AML-193 (cell line): ENCODE measurements at places on chromosomes 7 and 10.

DNA sequence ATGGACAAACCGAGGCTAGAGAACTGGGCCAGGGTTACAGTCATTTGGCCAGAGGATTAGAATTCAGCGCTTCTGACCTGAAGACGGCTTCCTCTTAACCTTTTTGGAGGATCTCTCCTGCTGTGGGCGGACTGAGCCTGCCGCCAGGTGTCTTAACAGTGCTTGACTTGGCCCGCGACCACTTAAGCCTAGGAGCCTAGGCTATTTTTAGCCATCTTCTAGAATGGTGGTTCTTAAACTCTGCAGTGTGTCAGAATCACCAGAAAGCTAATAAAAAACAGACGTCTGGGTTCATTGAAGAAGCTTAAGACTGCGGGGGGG is 722 bp downstream of the MDH2 start:
- no peak for DNase-seq

DNA sequence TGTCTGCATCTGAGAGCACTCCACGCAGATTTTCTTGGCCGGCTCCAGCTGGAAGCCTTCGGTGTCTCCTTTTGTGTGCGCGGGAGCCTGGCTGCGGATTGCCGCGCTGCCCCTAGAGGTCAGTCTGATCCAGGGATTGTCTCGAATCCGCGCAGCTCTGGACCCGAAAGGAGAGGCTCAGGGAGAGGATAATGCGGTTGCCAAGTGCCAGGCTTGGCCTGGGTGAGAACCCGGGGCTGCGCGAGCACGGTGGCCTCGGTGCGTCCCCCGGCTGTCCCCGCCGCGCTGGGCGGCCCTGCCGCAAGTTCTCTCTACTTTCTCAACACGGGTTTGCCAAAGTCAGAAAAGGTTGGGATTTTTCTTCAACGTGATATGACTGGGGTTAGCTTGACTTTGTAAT is 140.9 kb downstream of the ADCYAP1R1 start:
- DNase-seq: no peak

- no peak for DNase-seq
Observed at GRCh38 chr7:46428295-46428694, 507.2 kb upstream of the IGFBP3 start.

- DNase-seq: no peak
Observed at GRCh38 chr7:114941692-114942091, 19.8 kb downstream of the MDFIC start.

GRCh38 chr10:110698782-110699201 is 54.7 kb downstream of the RBM20 start:
- no peak for DNase-seq

- no peak for DNase-seq
Observed at GRCh38 chr10:87761153-87761552, 56.9 kb downstream of the ATAD1 start.

- no peak for DNase-seq
Observed at GRCh38 chr7:97298561-97298960, 181.1 kb downstream of the SDHAF3 start.

DNA sequence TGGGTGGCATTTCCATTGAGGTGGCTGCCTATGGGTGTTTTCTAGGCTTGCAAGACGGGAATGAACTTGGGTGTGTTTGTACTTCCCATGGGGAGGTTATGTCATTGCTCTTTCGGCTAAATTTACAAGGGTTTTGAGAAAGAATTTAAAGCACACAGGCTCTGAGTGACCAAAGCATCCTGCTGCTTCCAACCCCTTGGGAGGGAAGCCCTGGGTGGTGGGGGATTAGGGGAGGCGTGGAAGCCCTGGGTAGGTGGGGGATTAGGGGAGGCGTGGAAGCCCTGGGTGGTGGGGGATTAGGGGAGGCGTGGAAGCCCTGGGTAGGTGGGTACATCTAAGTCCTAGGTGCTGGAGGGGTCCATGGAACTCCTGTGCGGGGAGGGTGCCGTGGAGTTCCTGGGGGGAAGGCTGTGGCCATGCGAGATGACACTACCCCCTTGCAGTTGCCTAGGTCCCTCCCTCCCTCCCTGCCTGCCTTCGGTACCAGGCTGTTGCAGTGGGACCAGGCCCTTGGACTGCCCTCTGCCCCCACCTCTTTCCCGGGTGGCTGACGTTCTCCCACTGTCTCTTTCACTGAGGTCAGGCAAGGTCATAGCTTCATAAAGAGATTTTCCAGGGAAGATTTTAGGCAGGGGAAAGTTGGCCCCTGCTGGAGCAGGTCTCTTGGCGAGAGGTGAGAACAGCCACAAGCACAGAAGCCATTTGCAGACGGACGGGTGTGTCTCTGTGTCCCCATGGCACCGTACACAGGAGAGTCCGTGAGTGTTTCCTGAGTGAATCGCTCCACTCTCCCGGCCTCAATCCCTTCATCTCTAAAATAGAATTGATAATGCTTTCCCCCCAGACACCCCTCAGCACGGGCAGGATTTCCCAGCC is 19.5 kb downstream of the PRF1 start:
- no peak for DNase-seq

DNA sequence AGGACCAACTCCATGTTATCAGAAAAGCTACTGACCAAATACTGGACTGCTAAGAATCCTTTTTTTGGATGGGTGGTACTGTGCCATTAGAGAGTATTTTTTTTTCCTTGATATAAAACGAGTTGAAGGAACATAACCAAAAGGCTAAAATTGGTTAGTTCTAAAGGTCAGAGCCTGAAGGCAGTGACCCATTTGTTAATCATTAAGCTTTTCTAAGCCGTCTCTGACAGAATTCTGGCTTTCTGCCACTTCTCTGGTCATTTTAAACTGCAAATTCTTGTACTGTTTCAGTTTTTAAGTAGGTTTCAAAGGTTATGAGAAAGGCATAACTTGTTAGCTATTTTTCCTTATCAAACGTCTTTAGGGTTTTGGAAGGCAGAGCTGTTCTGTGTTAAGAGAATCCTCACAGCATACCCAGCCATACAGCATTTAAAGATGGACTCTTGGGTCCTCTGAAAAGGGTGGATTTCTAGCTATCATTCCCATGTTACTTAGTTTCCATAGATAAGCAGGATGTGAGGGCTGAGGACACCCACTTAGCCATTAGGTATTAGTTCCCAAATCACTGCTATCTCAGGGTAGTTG is 196.8 kb downstream of the RNLS start:
- no peak for DNase-seq

DNA sequence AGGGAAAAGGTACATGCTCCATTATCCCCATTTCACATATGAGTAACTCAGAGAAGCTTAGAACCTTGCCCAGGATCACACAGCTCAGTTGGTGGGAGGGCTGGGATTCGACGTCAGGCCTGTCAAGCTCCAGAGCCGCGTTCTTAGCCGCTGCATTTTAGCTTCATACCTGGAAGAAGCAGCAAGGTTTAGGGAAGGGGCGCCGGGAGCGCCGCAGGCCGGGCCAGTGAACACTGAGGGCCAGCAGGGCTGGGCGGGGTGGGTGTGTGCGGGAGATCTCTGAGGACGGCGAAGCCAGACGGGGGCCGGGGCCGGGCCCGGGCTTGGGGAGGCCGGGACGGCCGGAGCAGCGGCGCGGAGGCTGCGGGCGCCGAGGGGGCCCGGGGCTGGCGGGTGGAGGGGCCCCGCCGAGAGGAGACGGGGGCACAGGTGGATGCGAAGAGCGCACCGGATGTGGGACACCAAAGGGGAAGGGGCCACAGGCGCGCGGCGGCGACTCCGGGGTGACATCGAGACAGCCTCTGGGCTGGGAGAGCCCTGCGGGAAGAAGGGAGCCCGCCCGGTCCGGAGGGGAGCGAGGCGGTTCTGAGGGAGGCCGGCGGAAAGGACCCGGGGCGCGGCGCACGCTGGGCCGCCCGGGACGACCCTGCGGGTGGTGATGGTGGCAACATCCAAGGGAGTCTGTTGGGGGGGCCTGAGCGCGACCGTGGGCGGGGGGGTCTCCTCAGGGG is 498 bp downstream of the NDST2 start:
- no peak for DNase-seq
